Putamen (tissue), 1 donor: ENCODE measurements at places on chromosomes 16 and 17.
A peak's percentile ranks its signal among the peaks of the same experiment; 100 is the strongest.

- no peak for DNase-seq
Observed at GRCh38 chr17:49882434-49882833, 34.6 kb upstream of the TAC4 start.

- DNase-seq = no peak
Observed at GRCh38 chr16:87713451-87714229, 52.1 kb downstream of the KLHDC4 start.

- no peak for DNase-seq
Observed at GRCh38 chr17:66951605-66951953, 12.9 kb upstream of the CACNG4 start.

- no peak for DNase-seq
Observed at GRCh38 chr16:83336603-83337002, 471.2 kb upstream of the HSBP1 start.

DNA sequence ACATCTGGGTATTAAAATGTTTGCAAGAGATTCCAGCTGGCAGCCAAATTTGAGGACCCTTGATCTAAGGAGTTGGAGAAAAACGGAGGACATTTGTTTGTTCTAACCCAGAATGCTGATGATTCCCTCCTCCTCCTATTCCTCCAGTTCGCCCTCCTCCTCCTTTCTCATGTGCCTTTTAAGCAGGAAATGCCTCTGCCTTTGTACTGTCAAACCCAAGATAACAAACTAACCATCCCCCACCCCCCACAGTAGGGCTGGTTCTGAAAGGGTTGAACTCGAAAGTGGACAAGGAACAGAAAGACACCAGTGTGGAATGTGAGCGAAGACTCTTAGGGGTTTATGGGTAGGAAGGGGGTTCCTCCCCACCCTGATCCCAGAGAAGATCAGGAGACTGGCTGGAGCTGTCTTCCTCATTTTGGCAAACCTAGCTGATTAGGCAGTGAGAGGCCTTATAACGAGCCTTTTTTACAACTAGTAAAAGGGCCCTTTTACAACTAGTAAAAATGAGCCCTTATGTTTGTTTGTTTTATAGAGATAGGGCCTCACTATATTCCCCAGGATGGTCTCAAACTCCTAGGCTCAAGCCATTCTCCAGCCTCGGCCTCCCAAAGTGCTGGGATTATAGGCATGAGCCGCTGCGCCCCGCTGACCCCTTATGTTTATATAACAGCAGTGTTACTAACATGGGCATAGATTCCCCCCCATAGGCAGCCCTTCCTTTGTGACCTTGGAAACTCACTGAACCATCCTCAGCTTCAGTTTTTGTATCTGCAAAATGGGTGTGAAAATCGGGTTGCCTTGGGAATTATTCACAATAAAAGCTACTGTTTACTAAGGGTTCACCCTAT lies 975 bp downstream of the CHD9 start:
- peak; percentile 35 for DNase-seq

- no peak for DNase-seq
Observed at GRCh38 chr16:22098405-22099255, 6.3 kb downstream of the VWA3A start.

DNA sequence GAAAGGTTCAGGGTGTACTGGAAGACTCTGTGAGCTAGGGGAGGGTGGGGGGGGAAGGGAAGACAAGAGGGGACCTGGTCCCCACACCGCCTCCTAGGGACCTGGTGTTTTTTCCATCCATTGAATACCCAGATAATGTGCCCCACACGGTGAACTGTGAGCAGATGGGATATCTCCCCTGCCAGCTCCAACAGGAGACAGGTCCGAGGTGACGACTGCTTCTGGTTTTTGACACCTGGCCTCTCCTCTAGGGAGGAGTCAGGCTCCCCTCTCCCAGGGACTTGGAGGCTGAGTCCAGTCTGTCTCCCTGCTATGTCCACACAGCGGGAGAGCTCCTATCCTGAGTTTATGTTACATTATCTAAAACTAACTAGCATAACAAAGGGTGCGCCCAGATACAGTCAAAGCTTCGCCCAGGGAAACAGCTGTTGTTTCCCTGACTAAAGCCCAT lies 1.8 kb downstream of the MARVELD3 start:
- DNase-seq = no peak

DNA sequence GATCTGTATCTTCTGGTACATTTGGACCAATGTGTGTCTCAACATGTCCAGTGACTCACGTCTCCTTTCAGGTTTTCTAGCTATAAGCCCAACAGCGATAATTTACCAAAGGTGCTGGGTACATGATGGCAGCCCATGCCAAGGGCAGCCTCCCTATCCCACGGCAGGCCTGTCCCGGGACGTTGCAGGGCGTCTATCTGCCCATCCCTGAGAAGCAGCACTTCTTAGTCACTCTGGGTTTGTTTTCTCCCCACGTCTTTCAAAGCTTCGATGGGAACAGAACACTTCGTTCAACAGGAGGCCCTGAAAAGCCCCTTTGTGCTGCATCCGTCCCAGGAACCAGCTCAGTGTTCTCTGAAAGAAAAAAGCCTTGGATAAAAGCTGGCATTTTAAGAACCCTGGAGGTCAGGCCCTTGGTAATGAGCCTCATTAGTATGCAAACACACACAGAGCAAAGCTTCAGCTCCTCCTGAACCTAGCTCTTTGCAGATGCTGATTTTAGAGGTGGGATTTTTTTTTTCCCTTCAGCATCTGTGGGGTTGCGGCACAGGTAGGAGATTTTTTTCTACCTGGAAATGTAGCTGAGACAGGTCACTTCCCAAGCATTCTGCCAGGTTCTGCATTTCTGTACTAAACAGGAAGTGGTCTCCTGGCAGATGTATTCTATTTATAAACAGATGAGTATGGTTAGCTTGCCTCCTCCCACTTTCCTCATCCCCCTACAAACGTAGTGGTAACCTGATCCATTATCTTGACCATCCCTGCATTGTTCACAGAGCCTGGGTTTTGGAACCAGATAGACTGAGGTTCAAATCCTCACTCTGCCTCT lies 17.5 kb upstream of the MT4 start:
- peak; percentile 90 for DNase-seq

DNA sequence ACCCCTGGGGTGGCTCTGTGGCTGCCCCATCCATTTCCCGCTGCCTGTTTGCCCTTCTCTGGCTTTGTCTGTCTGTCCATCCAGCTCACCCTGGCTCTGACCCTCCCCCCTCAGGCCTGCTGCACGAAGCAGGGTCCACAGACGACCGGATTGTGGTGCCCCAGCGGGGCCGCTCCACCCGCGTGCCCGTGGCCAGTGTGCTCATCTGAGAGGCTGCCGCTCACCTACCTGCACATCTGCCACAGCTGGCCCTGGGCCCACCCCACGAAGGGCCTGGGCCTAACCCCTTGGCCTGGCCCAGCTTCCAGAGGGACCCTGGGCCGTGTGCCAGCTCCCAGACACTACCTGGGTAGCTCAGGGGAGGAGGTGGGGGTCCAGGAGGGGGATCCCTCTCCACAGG lies 761 bp upstream of the LAT start:
- no peak for DNase-seq

DNA sequence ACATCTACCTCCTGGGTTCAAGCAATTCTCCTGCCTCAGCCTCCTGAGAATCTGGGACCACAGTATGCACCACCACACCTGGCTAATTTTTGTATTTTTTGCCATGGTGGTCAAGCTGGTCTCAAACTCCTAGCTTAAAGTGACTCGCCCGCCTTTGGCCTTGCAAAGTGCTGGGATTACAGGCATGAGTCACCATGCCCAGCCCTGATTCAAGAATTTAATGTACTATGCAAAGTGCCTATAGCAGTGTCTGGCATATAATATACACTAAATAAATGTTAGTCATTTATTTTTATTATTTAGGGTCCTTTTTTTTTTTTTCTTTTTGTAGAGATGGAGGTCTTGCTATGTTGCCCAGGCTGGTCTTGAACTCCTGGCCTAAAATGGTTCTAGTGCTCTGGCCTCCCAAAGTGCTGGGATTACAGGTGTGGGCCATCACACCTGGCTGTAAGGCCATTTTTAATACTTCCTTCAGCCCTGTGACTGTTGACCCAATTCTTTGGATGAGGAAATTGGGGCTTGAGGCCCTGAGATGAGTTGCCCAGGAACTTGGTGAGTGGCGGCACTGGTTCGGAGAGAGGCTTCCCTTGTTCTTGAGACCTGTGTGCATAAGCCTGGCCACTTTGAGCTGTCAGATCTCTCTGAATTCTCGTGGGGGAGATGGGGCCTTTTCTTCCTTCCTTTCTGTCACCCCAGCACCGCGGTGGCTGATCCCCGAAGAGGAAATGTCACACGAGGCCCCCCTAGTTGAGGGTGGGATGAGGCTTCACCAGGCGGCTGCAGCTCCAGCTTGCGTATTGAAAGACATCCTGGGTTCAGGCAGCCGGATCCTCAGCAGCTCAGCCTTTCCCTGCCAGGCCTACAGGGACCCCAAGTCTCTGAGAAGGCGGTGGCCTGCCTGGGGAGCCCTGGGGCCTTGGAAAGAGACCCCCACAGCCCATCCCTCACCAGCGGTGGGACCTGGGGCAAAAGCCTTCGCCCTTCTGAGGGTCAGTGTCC lies 38.7 kb downstream of the LAT start:
- DNase-seq = no peak

DNA sequence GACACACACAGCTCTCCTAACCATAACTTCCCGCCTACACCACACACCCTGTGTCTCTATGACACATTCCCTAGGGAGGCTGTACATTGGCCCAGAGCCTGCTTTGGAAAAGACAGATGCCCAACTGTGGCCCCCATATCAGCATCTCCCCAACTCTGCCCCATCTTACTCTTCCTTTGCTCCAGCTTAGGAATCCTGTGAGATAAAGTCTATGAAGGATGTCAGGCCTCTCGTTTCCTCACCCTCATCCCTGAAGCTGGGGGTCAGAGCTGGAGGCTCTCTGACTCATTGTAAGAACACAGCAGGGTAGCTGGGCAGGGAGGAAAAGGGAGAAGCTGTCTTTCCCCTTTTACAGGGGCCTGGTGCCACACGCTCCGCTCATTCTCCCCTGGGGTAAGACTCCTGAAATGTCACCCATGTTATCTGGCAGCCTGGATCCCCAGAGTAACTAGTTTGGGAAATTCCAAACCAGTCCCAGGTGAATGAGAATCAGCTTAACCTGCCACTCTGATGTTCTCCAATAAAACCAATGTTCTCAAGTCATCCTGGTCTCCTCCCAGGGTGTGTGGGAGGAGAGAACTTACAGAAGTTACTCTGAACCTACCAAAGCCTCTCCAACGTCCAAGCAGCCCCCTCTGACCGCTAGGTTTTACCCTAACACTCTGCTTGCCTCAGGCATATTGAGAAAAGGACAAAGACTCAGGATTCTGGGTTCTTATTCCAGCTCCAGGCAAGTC lies 2.8 kb downstream of the RAPGEFL1 start:
- DNase-seq = no peak

DNA sequence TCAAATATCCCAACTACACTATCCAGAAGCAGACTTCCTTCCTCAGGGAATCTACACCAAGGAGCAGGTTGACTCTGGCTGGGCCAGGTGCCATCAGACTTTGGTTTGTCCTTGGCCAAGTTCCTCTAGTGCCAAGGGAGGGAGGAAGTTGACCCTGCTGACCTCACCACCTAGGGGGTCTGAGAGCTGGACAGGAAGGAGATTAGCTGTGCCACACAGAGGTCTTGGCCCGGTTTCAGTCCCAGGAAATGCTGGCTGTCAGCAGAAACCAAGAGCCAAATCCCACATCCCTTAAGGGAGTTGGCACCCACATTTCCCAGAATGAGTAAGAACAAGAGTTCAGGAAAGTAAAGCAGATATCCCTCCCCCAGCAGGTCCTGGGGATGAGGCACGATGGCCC lies 178.2 kb downstream of the SALL1 start:
- no peak for DNase-seq

GRCh38 chr16:67666032-67666551 lies 458 bp downstream of the ENKD1 start:
- DNase-seq = no peak

- no peak for DNase-seq
Observed at GRCh38 chr17:49587366-49588073, 11.8 kb downstream of the NXPH3 start.
